ENCODE measurements at places on chromosomes 5 and 9.

- DNase-seq, result no peak
Observed at GRCh38 chr9:6708732-6709131, 49.0 kb upstream of the KDM4C start.

GRCh38 chr5:110055302-110055701 lies 365.6 kb downstream of the MAN2A1 start:
- DNase-seq, result no peak

DNA sequence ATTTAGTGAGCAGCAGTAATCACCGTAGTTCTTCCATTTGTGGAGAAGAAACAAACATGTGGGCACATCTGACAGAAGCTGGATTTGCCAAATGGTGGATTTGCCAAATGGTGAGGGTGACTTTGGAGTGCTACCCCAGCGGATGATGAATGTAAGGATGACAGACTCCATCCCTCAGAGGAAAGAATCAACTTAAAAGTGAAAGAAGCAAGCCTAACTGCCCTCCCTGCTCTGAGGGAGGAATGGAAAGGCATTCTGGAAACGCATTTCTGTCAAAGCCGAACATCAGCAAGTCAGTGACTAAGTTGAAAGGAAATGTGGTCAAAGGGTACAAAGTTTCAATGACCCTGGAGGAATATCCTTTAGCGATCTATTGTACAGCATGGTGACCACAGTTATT lies 143.5 kb downstream of the GPBP1 start:
- DNase-seq, result no peak

- peak; percentile 76 for DNase-seq
Observed at GRCh38 chr5:150112201-150113046, 26.1 kb upstream of the CSF1R start.

GRCh38 chr5:144084971-144085370 lies 85.5 kb downstream of the YIPF5 start:
- DNase-seq, result no peak

DNA sequence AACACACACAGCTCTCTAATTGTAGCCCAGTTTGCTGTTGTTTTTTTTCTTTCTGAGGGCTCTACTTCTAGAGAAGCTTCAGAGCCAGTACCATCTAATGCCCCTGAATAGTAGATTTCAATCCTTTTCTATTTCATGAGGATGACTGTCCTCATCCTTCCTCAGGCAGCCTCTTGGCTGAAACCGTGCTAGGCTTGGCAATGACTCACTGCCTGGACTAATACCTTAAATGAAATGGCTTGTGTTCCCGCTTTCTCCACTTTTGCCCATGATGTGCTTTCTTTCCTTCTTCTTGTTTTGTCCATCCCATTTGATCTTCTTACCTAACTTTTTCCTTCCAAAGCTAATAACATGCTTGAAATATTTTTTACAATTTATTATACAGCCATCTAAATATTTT lies 80.1 kb downstream of the ITGA1 start:
- no peak for DNase-seq

GRCh38 chr5:143474616-143475015 lies 71.1 kb upstream of the NR3C1 start:
- DNase-seq, result no peak

DNA sequence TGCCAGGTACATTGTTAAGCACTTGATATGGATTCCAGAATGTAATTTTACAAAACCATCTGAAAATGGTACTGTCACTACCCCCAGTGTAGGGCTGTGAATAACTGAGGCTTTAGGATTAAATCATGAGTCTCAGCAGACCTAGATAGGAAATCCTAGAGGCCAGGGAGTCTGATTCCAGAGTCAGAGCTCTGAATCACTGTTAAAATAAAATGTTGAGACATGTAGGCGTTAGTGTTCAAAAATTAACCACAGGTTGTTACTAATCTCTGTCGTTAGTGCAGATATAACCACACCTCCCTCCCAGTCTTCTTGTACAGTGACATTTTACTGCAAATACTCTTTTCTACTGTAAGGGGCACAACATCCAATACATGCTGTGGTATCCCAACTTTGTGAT lies 1828.8 kb downstream of the MAT2B start:
- no peak for DNase-seq

DNA sequence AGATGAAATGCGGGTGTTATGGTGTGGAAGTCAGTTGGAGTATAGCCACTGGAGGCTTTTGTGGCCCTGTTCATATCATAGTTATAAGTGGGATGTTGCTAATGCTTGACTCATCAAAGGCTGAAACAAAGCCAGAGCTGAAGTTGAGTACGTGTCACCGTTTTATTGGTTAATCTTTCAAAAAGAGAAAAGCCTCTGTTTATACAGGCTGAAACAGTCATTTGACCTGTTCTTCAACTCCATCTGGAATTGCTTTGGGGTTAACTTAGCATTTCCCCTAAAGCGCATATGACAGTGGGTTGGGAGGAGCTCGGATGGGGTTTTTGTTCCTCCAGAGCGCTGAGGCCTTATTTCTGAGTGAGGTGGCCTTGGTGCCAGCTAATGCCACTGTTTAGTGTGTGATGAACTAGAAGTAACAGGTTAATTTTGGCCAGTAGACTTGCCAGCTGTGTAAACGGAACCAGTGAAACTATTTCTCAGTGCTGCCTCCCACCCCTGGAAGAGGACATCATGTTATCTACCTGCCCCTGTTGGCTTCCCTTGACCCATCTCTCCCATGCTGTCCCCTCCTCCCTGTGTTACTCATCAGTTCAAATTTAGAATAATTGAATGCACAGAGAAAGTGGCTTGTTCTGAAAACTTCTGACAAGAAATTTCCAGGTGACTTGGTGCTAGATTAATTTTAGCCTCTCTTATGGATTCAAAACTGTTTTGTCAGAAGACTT lies 34.2 kb downstream of the MTAP start:
- peak; percentile 98 for DNase-seq

Measured in AG09309 (cell line).